ENCODE measurements at places on chromosomes 2 and 18.

GRCh38 chr2:174280596-174280995, 32.3 kb upstream of the OLA1 start:
- DNase-seq, result no peak

GRCh38 chr2:41965909-41966295, 81.9 kb upstream of the PKDCC start:
- no peak for DNase-seq

DNA sequence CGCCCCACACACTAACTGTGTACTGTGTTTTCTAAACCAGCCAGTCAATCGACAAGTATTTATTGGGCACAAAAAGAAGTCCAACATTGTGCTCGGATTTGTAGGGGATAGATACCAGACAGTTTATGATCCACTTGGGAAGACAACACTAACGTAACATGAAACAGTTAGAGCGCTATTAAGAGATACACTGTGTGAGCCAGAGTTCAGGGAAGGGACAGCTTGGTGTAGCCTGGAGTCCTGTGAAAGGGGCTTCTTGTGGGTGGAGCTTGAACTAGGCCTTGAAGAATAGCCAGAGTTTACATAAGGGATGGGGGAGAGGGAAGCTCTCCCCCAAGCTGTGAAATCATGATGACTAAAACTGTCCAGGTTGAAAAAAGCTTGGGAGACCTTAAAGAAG, 176.4 kb upstream of the TCF4 start:
- DNase-seq, result no peak

- DNase-seq, result no peak
Measured at GRCh38 chr2:28166956-28167355, 225.7 kb upstream of the FOSL2 start.

- no peak for DNase-seq
Measured at GRCh38 chr2:27308359-27308881, at the start of gene UCN. Gene UCN, minus strand, starts transcription at chr2:27308445. Its CDS starts 550 bp downstream, at chr2:27307895.

DNA sequence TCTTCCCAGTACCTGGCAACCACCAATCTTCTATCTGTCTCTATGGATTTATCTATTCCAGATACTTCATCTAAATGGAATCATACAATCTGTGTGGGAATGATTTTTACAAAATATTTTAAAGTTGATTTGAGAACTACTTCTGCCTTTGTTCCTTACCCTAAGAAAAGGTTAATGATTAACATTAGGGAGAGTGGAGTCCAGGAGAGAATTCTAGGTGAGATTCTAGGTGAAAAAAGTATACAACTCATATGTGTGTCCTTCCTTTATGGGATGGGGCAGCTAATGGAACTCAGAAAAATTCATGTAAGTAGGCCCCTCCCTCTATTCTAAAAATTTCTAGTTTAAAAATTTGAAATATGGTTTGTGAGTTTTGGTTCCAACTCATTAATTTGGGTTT, 35.9 kb upstream of the WDSUB1 start:
- DNase-seq, result no peak

DNA sequence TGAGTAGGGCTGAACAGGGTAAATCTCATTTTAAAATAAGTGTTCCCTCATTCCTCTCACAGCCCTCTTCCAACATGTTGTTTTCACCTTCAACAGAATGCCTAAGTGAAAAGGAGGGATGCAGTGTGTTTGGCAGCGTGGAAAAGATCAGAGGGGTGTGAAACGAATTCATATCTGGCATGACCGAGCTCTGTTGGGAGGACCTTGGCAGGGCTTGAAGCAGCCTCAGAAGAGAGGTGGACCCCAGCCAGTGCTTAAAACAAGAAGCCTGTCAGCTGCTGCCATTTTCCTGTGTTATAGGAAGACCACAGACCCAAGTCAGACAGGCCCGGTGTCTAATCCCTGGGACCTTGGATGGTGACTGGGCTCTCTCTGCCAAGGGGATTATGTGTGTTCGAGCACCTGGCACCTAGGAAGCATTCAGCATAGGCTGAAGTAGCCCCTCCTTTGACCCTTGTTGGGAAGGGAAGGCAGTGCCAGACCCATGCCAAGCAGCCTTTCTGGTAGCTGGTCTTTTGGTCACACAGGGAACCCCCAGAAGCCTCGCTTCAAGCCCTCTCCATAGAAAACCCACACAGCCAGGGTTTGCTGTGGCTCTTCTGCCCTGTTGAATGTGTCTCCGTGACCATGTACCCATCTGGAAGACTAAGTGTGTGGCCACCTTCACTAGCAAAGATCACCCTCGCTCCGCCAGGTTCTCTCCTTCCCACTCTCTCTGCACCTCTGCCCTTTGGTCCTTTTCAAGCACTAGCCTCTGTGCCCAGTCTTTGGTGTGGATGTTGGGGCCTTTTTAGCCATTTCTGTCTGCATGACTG, 87.5 kb upstream of the ST3GAL5 start:
- no peak for DNase-seq

DNA sequence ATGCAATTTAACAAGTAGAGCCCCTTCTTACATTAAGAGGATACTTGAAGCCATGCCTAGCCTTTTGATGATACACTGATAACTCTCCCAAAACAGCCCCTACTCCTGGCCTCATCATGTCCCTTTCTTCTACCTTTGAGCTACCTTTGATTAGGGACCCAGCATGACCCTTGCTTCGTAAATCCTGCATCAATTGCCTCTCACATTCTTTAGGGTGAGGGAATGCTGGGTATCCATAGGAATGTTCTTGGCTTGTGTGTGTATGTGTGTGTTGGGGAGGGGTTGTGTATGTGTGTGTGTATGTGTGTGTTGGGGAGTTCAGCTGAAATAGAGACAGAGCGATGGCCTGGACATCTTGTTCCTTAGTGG, 5.3 kb upstream of the KRCC1 start:
- DNase-seq, result no peak

- DNase-seq, result no peak
Measured at GRCh38 chr2:16034151-16034974, 94.0 kb downstream of the MYCN start.

- no peak for DNase-seq
Measured at GRCh38 chr18:35134791-35135531, 93.7 kb downstream of the MAPRE2 start.

GRCh38 chr2:21155365-21156136, 31.8 kb downstream of the TDRD15 start:
- DNase-seq, result no peak

GRCh38 chr2:2993172-2993692, 384.4 kb downstream of the EIPR1 start:
- DNase-seq, result no peak

DNA sequence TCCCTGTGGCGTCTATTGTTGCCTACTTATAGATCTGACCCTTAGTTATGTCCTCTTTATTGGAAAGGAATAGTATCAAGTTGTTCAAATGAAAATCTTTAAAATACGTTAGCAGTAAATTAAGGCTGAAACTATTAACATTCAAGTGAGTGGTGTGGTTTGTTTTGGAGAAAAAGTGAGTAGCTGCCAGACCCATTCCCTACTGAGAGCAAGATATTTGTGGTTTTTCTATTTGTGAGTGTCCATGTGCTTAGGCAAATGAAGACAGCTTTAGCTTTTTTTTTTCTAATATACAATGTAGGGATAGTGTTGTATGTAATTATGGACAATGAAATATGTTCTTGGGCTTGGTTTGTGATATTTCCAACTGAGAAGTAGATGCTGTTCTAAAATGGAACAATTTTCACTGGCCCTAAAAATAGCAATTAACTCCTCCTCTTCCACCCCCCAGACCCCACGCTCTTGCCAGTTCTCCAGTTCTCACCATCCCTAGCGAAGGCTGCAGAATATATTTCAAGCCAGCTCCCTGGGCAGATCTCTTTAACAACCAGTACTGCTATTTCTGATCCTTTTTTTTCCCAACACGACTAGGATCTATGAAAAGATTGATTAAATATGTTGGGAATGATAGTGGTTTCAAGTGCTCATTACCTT, 83.1 kb downstream of the CCDC85A start:
- DNase-seq, result no peak

DNA sequence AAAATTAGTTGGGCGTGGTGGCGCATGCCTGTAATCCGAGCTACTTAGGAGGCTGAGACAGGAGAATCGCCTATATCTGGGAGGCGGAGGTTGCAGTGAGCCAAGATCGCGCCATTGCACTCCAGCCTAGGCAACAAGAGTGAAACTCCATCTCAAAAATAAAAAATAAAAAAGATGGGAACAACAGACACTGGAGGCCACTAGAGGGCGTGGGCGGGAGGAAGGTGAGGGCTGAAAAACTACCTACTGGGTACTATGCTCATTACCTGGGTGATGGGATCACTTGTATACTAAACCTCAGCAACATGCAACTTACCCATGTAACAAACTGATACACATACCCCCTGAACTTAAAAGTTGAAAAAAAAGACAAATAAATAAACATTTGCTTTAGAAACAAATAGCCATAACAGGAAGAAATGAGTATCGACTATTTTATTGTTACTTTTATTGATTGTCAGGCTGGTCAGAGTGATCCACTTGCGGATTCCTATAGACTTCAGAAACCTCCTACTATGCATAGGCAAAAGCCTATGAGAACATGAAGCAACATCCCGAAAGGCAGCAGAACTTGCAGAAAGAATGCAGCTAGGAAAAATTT, 61.0 kb downstream of the TMEM163 start:
- DNase-seq, result no peak

GRCh38 chr2:26738481-26738880, 25.6 kb upstream of the SLC35F6 start:
- DNase-seq, result no peak

DNA sequence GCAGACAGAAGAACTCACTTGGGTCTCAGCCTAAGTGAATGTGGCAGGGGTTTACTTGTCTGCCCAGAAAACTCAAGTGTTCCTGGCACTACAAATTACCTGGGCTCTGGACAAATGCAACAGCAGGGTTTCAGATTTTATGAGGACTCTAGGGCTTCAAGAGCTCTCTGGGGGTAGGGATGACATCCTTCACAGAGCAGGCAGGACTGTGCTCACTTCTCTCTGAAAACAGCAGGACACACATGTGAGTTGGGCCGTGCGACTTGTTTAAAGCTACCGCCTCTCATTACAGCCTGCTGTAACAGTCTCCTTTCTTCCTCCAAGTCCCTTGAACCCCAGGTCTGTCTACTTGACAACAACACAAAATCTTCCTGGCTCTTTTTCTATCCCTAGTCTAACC, 212.6 kb downstream of the EN1 start:
- DNase-seq, result no peak

GRCh38 chr18:56458770-56459712, 179.4 kb downstream of the TXNL1 start:
- no peak for DNase-seq

DNA sequence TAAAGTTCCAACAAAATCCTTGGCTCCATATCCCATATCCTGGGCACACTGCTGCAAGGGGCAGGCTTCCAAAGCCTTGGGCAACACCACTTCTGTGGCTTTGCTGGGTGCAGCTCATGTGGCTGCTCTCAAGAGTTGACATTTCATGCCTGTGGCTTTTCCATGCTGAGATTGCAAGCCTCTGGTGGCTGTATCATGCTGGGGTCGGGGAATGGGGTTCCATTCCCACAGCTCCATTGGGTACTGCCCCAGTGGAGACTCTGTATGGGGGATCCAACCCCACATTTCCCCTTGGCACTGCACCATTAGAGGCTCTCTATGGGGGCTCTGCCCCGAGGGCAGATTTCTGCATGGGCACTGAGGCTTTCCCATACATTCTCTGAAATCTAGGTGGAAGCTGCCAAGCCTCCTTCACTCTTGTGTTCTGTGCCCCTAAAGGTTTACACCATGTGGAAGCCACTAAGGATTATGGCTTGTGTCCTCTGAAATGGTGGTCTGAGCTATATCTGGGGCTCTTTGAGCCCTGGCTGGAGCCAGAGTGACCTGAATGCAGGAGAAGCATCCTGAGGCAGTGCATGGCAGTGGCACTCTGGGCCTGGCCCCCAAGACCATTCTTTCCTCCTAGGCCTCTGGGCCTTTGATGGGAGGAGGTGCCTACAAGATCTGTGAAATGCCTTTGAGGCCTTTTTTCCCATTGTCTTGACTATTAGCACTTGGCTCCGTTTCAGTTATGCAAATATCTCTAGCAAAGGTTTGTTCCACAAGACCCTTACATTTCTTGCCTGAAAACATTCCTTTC, 107.9 kb downstream of the PTGR3 start:
- no peak for DNase-seq

- DNase-seq, result no peak
Measured at GRCh38 chr2:135798275-135798705, 38.7 kb downstream of the LCT start.

GRCh38 chr18:56775701-56776100, 124.5 kb downstream of the WDR7 start:
- DNase-seq, result no peak

GRCh38 chr2:96853321-96853720, 4.5 kb downstream of the ANKRD39 start:
- DNase-seq, result no peak

- no peak for DNase-seq
Measured at GRCh38 chr2:161068670-161069069, 91.6 kb upstream of the TANK start.
